ENCODE measurements at places on chromosomes 6 and 20.

DNA sequence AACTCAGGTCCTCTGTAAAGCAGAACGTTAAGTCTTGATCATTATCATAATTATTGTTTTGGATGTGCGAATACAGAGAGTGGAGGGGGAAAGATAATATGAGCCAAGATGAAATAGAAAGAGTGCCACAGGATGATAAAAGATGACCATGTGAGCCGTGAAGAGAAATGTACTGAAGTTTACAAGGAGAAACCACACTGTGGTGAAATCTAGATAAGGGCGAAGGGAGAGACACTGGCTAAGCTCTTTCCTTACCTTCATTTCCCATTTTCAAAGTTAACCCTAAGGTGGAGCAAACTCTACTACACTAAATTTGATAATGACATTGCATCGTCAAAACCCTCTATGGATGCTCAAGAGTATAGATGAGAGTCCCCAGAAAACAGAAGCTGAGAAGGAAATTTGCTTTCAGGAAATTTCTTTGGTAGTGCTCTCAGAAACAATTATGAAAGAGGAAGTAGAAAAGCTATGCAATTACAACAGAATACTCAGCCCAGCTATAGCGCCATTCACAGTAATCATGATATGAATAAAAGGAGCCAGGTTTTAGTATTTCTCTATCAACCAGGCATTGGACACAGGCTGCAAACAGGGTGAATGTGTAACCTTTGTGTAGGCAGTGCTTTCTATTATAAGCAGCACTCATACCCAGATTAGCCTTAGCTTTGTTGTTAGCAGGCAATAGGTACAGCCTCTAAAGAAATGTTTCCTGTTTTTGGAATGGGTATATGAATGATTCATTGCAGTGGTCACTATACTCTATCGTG lies 1080.7 kb downstream of the GRIK2 start:
- no peak for DNase-seq

GRCh38 chr20:25052255-25053194 lies 5.4 kb downstream of the ACSS1 start:
- DNase-seq = peak; percentile 60

DNA sequence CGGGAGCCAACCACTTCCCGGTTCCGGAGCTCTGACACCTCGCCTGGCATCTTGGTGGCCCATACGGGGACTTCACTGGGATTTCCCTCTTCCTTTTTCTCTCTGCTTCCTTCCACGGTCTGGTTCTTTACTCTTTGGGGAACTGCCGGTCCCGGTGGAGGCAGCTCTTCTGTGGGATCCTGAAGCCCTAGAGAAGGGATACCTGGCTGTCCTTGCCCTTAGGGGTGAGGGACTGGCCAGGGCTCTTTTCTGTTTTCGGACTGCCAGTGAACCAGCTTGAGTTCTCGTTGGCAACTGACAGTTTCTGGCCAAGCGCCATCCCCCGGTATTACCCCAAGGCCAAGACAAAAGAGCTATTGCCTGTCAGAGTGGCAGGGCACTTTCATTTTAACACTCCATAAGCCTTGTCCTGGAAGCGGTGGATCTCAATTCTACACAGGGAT lies 880 bp upstream of the CPXM1 start:
- no peak for DNase-seq

GRCh38 chr20:53547664-53548239 lies 45.9 kb downstream of the ZNF217 start:
- no peak for DNase-seq

GRCh38 chr6:74749211-74750147 lies 456.4 kb downstream of the COL12A1 start:
- no peak for DNase-seq

- no peak for DNase-seq
Measured at GRCh38 chr20:1062334-1063010, 55.9 kb upstream of the PSMF1 start.

DNA sequence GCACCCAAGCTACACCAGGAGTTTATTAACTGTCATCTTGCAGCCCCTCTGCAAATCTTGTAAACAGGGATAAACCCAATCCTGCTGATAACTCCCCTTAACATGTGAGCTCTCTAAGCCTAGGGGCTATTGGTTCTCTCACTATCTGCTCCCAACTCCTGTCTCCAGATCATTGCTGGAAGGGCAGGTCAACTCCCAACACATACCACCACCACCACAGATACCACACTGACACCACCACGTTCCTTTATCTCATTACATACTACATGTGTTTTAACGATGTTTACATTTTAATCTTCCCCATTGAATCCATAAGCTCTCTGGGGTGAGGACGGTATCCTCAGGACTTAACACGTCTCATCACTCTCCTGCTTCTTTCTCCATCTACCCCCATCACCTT lies 51.8 kb downstream of the SIM1 start:
- DNase-seq = no peak

- no peak for DNase-seq
Measured at GRCh38 chr6:26390531-26390930, 7.6 kb downstream of the BTN2A2 start.

GRCh38 chr6:56642366-56643261 lies at the start of gene DST:
DST (minus strand) TSS chr6:56642889.
- no peak for DNase-seq

DNA sequence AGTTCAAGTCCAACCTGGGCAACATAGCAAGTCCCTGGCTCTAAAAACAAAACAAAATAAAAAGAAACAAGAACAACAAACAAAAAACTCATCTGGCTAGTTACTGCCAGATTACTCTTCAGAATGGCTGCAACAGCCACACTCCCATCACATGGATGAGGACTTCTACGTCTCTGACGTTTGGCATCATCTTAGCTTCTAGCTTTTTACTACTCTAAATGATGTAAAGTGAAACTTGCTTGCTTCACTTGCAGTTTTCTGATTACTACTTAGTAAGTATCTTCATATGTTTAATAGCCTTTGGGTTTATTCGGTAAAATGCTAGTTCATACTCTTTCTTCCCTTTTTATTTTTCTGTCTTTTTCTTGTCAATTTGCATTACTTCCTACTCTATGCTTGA lies 161.1 kb upstream of the CARMIL1 start:
- DNase-seq = no peak

DNA sequence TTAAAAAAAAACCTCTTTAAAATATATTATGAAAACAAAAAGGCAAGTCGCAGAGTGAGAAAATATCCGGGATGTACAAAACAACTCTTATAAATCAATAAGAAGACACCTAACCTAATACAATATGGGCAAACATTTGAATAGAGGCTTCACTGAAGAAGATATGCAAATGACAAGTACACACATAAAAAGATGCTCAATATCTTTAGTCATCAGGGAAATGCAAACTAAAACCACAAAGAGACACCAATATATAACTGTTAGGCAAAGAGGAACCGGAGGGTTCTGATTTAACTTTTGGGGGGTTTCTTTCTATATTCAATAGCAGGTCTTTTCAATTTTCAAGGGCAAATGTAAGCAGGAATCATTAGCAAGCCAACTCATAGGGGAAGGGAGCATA lies 480.7 kb upstream of the SPTLC3 start:
- DNase-seq = no peak

GRCh38 chr6:128246472-128247260 lies 273.7 kb downstream of the PTPRK start:
- no peak for DNase-seq

DNA sequence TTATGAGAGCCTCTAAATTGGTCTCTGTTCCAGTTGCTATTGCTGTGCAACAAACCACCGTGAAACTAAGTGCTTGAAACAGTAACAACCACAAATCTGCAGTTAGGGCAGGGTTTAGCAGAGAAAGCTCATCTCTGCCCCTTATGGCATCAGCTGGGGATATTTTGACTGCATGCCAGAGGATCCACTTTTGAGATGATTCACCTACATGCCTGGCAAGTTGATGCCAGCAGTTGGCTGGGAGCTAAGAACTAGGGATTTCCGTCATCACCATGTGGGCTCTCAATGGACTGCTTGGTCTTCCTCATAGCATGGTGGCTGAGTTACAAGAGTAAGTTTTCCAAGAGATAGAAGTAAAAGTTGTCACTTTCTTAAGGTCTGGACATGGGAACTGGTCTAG lies 35.1 kb downstream of the PLCB4 start:
- DNase-seq = no peak

DNA sequence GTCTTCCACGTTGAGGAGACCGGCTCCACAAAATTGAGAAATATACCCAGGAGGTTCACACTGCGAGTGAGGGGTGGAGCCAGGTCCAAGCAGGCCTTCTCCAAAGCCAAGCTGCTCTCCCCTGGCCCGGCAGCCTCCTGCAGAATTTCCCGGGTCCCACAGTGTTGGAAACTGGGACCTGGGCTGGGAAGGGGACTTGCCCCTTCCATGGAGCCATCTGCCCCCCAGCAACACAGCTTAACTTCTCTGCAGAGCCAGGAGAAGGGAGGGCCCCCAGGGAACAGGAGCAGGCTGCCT lies 35.4 kb downstream of the MDFI start:
- no peak for DNase-seq

GRCh38 chr6:155186052-155186658 lies 77.7 kb upstream of the CLDN20 start:
- DNase-seq = no peak

GRCh38 chr20:57869291-57869950 lies 159.6 kb upstream of the PMEPA1 start:
- no peak for DNase-seq

GRCh38 chr6:163338671-163339405 lies 75.7 kb upstream of the QKI start:
- DNase-seq = no peak

- no peak for DNase-seq
Measured at GRCh38 chr6:162409741-162410691, 317.6 kb downstream of the PRKN start.

DNA sequence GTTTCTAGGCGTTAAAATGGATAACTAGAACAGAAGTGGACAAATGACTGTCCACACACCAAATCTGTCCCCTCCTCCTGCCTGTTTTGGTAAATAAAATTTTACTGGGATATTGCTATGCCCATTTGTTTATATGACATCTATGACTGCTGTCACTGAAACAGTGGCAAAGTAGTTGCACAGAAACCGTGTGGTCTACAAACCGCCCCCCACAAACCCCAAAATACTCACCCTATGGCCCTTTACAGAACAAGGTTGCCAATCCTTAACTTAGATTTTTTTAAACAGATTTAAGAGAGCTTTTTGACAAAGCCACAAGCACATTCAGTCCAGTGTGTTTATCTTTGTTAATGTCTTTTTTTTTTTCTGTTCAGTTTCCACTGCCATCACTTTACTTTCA lies 137.8 kb downstream of the MTFR2 start:
- no peak for DNase-seq

- DNase-seq = no peak
Measured at GRCh38 chr6:111741177-111741952, 131.9 kb downstream of the FYN start.

GRCh38 chr6:27374824-27375612 lies 13.5 kb upstream of the ZNF391 start:
- DNase-seq = peak; percentile 83

- DNase-seq = no peak
Measured at GRCh38 chr6:87518453-87518852, 45.7 kb downstream of the SLC35A1 start.

- DNase-seq = no peak
Measured at GRCh38 chr6:14386263-14386662, 268.7 kb downstream of the CD83 start.

DNA sequence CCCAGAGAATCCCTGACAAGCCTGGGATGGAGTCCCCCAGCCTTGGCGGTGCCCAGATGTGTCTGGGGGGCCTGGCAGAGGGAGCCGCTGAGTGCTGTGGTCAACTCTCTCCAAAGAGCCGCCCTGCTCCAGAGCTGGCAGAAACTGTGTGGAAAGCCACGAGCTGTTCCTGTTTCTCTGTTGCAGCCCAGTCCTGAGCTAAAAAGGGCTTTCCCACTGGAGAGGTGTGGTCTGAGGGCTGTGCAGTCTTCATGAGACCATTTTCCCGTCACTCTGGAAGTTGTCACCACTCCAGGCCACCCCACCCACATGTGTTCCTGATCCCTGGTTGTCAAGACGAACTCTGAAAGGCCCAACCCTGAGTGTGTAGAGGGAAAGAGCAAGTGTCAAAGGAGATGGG lies 99.7 kb upstream of the KCNK16 start:
- DNase-seq = no peak

DNA sequence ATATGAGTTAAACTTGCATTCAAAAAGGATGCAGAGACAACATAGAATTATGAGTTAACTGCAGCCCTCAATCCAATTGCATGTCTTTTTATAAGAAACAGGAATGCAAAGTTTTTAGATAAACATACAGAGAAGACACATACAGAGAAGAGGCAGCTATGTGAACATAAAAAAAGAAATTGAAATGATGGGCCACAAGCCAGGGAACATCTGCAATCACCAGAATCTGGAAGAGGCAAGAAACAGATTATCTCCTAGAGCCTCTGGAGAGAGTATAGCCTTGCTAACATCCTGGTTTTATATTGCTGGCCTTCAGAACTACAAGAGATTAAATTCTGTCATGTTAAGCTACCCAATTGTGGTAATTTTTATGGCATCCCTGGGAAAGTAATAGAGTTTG lies 257.2 kb upstream of the EYS start:
- DNase-seq = no peak

GRCh38 chr6:121216928-121217327 lies 117.4 kb downstream of the TBC1D32 start:
- DNase-seq = no peak

DNA sequence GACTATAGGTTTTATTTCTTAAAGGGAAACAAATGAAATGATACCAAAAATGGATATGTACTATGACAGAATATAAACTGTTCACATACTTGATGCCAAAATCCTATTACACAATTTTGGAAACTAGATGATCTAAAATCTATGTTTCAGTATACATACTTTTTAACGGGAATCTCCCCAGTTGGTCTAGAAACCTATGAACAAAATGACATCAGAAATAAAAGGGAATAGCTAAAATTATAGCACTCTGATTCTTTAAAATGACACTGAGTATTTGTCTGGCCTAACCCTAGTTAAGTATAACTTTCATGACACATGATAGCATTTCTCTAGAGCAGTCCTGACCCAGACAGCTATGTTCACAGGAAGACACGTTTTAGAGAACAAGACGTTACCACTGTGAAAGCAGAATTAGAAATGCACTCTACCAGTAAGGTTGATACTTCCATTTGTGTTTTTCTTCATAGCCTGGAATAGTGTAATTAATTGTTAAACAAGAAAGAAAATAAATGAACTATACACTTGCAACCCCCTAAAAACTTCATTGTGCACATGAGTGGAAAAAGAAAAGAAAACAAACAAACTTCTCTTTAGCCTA lies 3.3 kb downstream of the OSER1 start:
- no peak for DNase-seq

DNA sequence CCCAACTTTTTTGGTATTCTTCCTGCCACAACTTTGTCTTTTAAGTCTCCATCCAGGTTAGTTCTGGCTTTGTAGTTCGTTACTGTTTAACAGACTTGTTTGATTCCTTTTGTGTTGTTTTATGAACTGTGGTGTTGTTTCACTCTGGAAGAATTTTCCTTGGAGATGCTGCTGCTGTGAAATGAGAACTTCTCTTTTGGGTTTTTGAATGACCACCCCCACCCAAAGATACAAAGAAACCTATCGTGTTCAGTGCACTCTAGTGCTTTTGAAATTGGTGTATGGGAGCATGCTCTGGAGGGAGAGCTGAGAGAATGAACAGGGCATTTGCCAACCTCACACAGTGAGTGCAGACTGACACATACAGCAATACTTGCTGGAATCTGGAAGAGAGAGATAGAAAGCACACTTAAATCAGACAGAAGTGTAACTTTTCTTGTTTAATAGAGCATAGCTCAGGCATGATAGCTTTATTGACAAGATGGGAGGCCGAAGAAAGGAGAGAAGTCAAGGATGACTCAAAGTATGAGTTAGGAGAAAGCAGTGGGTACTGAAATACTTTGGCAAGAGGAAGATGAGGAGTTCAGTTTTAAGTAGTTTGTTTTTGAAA lies 293.1 kb downstream of the SOX4 start:
- DNase-seq = no peak

Data from sciatic nerve (tissue), 2 donors.